ENCODE measurements at places on chromosomes 11 and 22.

GRCh38 chr11:16261836-16262644, 94.3 kb downstream of the SOX6 start:
- no peak for DNase-seq

DNA sequence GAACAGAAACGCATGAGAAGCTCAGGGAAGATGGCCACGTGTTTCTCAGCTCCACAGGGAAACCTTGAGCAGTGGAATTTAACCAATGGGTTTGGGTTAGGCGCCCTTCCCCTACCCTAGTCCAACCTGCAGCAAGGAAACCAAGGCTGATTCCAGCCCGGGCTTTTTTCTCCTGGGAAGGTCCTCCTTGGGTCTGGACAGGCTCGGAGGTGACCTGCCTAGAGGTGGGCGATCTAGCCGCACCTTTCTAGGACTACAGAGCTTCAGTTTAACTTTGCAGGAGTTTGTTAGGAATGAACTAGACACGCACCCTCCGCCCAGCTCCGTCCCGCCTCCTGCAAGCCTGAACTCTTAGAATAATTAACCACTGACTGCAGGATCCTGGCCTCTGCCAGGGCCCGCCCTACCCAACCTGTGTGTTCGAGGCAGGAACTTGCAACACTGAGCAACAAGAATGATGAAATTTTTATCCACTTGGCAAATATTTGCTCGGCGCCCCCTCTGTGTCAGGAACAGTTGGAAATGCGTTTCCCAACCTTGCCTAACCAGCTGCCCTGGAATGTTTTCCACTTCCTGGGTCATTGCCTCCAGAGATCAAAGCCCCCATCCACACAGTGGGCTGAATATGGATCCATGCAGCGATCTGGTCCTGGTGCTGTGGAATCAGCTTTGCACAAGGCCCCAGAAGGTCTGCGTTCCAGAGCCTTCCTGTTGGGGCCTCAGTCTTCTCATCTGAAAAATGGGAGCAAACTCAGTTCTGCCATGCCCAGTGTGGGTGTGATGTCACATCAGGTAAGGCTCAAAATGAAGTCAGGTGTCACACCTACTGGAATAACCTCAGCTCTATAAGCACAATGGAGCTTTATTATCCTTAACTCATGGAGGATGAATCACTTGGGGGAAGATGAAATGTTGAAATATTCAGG, 13.3 kb downstream of the MPST start:
- no peak for DNase-seq

GRCh38 chr11:127110542-127110941, 110.0 kb upstream of the KIRREL3 start:
- DNase-seq, result no peak

GRCh38 chr11:116376547-116376946, 396.2 kb downstream of the BUD13 start:
- no peak for DNase-seq

GRCh38 chr11:117601006-117601708, 195.9 kb downstream of the DSCAML1 start:
- no peak for DNase-seq

- no peak for DNase-seq
Observed at GRCh38 chr22:45999379-45999971, 22.5 kb upstream of the WNT7B start.

Data from germinal center (tissue), 1 donor.